Uterus (tissue), 4 donors: ENCODE measurements at places on chromosomes 11 and 22. TPM values are rescaled to one million over a fixed set of nuclear protein-coding genes. Genes with fewer than 3 reads are reported as not detected.

The HEPACAM gene
- not detected for total RNA-seq

GRCh38 chr11:101051677-101052076 lies 77.9 kb downstream of the PGR start:
- H3K4me3 ChIP-seq, result no peak overlapping the region
- no peaks in the 10 kb centered on the region for H3K36me3 ChIP-seq
- peaks cover 3% of the 10 kb centered on the region for H3K4me1 ChIP-seq
- H3K27me3 ChIP-seq, result no peaks in the 10 kb centered on the region
- H3K27ac ChIP-seq, result peak overlapping the region; percentile 7

DNA sequence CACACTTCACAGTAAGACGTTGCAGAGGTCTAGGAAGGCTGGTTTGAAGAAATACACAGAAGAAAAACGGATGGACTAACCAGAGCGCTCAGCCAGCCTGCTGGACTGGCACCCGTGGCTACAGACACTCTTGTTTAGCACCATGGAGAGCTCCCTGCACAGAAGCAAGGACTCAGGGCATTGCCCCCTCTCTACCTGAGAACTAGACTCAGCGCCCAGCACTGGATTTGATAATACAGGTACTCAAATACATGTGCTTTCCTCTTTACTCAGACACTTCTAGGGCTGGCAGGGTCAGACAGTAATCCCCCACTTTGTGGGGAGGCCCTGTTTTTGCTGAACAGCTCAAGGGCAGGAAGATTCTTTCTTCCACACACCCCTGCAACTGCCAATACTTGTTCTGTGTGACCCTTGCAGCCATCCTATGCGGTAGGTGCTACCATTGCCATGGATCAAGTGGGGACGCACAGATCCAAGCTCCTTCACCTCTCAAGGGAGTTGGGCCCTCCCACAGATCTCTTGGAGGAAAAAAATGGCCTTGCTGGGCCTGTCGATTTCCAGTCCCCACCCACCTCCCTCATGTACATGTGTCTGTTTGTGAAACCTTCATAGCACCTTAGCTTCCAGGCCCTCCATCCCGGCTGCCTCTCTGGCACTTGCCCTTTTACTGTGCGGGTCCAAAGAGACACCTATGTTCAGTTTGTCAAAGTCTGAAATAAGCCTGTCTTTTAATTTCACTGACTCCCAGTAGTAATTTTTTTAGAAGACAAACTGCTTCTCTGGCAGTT lies 5.1 kb upstream of the P2RX6 start:
- no peaks in the 10 kb centered on the region for H3K36me3 ChIP-seq
- no peak for DNase-seq
- no peaks in the 10 kb centered on the region for H3K27me3 ChIP-seq
- no peak overlapping the region for H3K4me3 ChIP-seq
- H3K4me1 ChIP-seq, result peaks cover 3% of the 10 kb centered on the region

DNA sequence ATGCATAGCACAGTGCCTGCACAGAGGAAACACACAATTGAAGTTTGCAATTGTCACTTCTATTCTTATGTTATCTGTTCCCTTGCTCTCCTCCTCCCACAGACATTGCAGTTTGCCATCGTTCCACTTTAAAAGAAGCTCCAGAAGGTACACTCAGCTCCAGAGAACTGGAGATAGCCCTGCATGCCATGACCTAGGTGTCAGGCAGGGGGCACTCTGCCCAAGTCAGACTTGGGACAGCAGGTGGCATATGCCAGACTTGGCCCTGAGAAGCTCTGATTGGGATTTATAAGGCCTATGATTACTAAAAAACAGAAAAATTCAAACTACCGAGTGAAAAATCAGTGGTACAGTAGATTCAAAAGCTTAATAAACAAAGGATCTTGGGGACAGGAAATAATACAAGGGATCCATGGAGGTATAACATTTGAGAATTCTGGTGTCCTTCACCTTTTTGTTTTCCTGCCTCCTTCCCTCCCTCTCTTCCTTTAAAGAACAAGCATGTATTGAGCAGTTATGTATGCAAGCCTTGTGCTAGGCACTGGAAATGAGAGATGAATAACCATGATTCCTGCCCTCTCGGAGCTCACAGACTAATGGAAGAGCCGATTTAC lies 40.0 kb downstream of the TENM4 start:
- H3K27ac ChIP-seq, result no peak overlapping the region
- no peak overlapping the region for H3K4me3 ChIP-seq
- no peaks in the 10 kb centered on the region for H3K4me1 ChIP-seq
- H3K27me3 ChIP-seq, result no peaks in the 10 kb centered on the region
- H3K36me3 ChIP-seq, result no peaks in the 10 kb centered on the region

The SAA2 gene
- not detected for total RNA-seq

The KRTAP5-8 gene
- not detected for total RNA-seq

The SERHL2 gene
- total RNA-seq, result 4.4 TPM

The E2F8 gene
- 2.4 TPM for total RNA-seq

The PRG3 gene
- total RNA-seq, result not detected

GRCh38 chr11:70503468-70504221 lies 105.3 kb downstream of the CTTN start:
- H3K27me3 ChIP-seq, result no peaks in the 10 kb centered on the region
- H3K27ac ChIP-seq, result no peak overlapping the region
- no peak overlapping the region for H3K4me3 ChIP-seq
- no peaks in the 10 kb centered on the region for H3K4me1 ChIP-seq
- no peak for DNase-seq

- no peaks in the 10 kb centered on the region for H3K36me3 ChIP-seq
- H3K4me1 ChIP-seq, result no peaks in the 10 kb centered on the region
- H3K27ac ChIP-seq, result no peak overlapping the region
- no peak overlapping the region for H3K4me3 ChIP-seq
- no peak for DNase-seq
- no peaks in the 10 kb centered on the region for H3K27me3 ChIP-seq
Observed at GRCh38 chr22:44883011-44883421, 126.8 kb downstream of the PHF21B start.

- DNase-seq, result peak; percentile 56
- no peaks in the 10 kb centered on the region for H3K27me3 ChIP-seq
- H3K4me3 ChIP-seq, result no peak overlapping the region
- no peaks in the 10 kb centered on the region for H3K36me3 ChIP-seq
Observed at GRCh38 chr11:12540913-12541582, 133.2 kb upstream of the TEAD1 start.

DNA sequence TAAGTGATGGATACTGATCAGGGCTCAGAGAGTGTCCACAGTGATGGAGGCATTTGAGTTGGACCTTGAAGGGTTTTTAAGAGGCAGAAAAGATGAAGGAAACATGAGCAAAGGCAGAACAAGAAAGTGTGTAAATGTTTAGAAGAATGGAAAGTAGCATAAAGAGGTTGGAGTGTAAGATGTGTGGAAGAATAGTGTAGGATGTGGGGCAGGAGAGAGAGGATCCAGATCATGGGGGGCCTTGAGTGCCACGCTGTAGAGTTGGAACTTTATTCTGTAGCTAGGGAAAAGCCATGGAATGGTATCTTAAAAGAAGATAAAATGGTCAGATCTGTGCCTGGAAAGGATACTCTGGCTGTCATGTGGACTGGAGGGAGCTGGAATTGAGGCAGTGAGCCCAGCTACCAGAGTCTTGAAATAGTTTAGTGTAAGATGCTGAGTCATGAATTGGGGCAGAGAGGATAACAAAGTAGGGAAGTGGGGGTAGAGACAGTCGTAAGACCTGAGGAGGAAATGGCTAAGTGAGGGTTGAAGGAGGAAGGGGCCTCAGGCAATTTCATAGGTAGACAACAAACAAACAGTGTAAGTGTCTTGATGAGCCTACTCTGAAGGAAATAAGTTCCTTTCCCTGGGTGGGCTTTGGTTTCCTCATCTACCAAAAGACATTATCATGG lies 6.7 kb downstream of the KCNE3 start:
- no peak for DNase-seq
- H3K36me3 ChIP-seq, result no peaks in the 10 kb centered on the region
- H3K4me3 ChIP-seq, result no peak overlapping the region
- H3K4me1 ChIP-seq, result no peaks in the 10 kb centered on the region
- H3K27me3 ChIP-seq, result no peaks in the 10 kb centered on the region
- peak overlapping the region; percentile 60 for H3K27ac ChIP-seq

DNA sequence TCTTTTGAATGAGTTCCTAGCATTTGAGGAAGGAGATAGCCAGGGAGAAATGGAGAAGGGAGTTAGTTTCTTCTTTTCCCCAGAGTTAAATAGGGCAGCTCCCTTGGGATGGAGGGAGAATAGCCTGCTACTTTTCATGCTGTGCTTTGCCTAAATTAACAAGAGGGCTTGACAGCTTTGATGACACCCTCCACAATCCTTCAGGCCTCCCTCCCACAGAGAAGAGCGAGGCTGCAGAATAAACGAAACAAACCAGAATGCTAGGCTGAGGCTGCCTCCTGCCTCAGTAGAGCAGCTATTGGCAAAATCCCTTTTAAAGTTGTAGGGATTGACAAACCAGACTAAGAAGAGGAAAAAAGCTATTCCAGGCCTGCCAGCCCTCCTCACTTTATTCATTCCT lies 94.6 kb downstream of the C11orf58 start:
- no peak overlapping the region for H3K27ac ChIP-seq
- no peak overlapping the region for H3K4me3 ChIP-seq
- H3K27me3 ChIP-seq, result no peaks in the 10 kb centered on the region
- no peak for DNase-seq
- H3K4me1 ChIP-seq, result no peaks in the 10 kb centered on the region
- H3K36me3 ChIP-seq, result no peaks in the 10 kb centered on the region

GRCh38 chr11:19743622-19744021 lies 31.0 kb downstream of the NAV2 start:
- no peak overlapping the region for H3K27ac ChIP-seq
- H3K4me1 ChIP-seq, result no peaks in the 10 kb centered on the region
- H3K27me3 ChIP-seq, result no peaks in the 10 kb centered on the region
- DNase-seq, result no peak
- no peak overlapping the region for H3K4me3 ChIP-seq

GRCh38 chr11:43681401-43681942 lies 934 bp downstream of the HSD17B12 start:
- no peaks in the 10 kb centered on the region for H3K36me3 ChIP-seq
- DNase-seq, result no peak
- H3K4me1 ChIP-seq, result no peaks in the 10 kb centered on the region
- H3K27me3 ChIP-seq, result no peaks in the 10 kb centered on the region

The NAALAD2 gene
- 16.8 TPM for total RNA-seq

DNA sequence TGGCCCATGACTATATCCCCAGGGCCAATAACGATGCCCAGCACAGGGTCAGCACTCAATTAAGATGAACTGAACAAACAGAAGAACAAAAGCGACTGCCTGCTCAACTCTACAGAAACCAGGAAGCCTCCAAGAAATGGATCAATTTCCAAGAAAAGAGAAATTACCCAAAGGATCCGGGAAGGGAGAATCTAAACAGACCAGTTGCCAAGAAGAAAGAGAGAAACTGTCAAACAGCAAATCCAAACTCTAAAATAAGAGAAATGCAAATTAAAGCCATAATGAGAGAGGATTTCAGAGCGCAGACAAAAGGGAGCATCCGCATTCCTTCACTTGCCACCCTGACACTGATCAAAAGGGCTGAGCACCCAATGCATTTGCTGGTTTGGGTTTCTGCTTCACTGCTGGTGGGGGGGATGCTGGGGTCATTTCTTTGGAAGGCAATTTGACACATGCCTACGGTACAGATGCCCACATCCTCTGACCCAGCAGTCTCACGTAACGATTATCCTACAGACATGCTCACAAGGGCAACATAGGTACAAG lies 37.7 kb upstream of the RFPL3 start:
- H3K4me3 ChIP-seq, result no peak overlapping the region
- no peak overlapping the region for H3K27ac ChIP-seq
- no peaks in the 10 kb centered on the region for H3K4me1 ChIP-seq
- no peaks in the 10 kb centered on the region for H3K27me3 ChIP-seq

The HBB gene
- total RNA-seq, result 2,778 TPM

DNA sequence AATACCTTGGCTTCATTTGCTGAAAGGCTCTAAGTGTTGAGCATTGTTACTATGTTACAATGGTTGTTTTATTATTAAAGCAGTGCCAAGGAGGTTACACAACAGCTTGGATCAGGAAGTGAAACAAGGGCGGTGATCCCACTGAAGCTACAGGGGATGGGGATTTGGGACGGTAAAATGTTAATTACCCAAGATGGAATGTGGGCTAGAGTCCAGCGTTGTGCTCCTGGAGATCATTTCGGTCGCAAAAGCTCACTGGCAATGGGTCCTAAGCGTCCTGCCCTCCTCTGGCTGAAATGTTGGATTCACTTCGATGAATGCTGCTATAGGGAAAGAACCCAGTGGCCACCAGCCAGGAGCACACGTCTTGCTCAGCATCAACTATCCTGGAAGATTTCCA lies 48.3 kb downstream of the FAM83F start:
- DNase-seq, result peak; percentile 54
- H3K27me3 ChIP-seq, result no peaks in the 10 kb centered on the region

The DGAT2 gene
- 1.5 TPM for total RNA-seq

GRCh38 chr11:71996946-71997345 lies 1.8 kb upstream of the IL18BP start:
- no peaks in the 10 kb centered on the region for H3K36me3 ChIP-seq
- H3K4me1 ChIP-seq, result no peaks in the 10 kb centered on the region
- DNase-seq, result no peak
- H3K27ac ChIP-seq, result no peak overlapping the region
- H3K27me3 ChIP-seq, result no peaks in the 10 kb centered on the region
